ENCODE measurements at places on chromosomes 1 and 21.

- DNase-seq, result no peak
Measured at GRCh38 chr1:160774886-160775719, 20.9 kb upstream of the LY9 start.

DNA sequence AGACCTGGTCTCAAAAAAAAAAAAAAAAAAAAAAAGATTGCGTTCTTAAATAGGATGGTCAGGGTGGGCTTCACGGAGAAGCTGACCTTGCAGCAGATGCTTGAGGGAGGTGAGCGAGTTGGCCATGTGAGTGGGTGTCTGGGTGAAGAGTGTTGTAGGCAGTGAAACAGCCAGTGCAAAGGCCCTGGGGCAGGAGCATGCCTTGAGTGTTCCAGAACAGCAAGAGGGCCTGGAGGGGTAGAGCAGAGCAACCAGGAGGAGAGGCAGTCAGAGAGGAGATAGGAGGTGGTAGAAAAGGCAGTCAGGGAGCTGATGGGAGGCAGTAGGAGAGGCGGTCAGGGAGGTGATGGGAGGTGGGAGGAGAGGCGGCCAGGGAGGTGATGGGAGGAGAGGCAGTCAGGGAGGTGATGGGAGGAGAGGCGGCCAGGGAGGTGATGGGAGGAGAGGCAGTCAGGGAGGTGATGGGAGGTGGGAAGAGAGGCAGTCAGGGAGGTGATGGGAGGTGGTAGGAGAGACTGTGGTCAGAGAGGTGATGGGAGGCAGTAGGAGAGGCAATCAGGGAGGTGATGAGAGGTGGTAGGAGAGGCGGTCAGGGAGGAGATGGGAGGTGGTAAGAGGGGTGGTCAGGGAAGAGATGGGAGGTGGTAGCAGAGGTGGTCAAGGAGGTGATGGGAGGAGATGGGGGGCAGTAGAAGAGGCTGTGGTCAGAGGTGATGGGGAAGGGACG is 20.2 kb upstream of the PADI6 start:
- no peak for DNase-seq

GRCh38 chr1:27285274-27285660 is 36.7 kb upstream of the TMEM222 start:
- no peak for DNase-seq

- no peak for DNase-seq
Measured at GRCh38 chr1:53521924-53522552, 62.8 kb downstream of the DMRTB1 start.

DNA sequence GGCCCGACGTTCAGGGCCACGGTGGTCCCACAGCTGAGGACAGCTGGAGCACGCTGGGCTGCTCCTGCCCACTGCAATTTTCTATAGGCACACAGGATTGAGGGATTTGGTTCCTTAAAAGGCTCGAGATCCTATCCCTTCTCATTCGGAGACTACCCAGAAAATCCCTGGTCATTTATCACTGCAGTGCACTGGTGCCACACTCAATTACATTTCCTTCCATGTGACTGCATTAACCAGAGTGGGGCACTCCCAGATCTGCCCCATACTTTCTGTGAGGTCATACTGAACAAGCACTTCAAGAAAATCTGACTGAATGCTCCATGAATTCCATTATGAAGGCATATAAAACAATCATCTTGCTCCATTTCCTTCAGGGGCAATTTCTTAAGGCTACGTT is 49.8 kb upstream of the KCNE1 start:
- DNase-seq, result no peak

DNA sequence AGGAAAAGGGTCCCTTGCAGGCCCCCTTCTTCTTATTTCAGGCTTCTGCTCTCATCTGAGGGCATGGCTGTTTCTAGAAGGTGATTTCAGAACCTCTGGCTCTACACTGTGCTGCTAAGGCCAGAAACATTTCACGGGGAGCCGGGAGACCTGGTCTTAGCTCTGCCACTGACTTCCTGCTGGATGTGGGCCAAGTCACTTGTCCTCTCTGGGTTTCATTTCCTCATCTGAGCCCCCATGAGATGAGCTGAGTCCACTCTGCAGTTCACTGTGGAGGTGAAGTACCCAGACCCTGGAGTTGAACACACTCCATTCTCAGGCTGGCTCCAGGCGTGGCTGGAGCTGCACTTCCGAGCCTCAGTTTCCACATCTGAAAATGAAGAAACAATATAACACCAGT is 2.1 kb downstream of the PADI1 start:
- no peak for DNase-seq

DNA sequence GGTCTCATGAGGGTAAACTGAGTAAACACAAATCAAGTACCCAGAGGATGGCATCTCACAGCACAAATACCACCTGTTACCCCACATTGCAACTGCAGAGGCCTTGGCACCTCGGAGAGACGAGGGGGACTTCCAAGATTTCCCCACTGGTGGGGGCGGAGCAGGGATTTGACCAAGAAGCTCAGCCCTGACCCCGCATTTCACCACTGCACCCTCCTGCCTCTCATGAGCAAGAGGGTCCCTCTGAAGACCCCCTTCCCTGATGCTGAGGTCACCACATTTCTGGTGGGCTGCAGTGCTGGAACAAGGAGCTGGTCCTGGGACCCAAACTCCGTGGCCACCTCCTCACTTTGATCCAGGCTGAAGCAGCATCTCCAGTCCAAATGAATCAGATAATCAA is 342.4 kb downstream of the NPHP4 start:
- no peak for DNase-seq

DNA sequence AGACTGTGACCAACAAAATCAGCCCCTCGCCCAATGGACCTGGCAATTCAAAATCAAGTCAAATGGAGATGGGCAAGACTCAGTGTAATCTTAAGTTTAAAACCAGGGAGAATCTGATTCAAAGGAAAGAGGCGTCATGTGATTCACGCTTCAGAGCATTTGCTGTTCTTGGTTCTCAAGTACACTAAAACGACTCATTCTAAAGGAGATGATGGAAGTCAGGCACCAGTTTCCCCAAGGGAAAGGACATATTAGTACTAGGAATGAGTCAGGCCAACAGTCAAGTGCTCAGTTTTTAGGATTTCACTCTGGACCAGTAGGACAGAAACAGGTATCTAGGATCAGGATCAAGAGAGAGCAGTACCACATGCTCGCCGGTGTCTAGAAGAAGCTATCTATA is 429.6 kb downstream of the PLPP3 start:
- no peak for DNase-seq

GRCh38 chr1:202203238-202204039 is 9.8 kb downstream of the LGR6 start:
- no peak for DNase-seq

- DNase-seq, result no peak
Measured at GRCh38 chr1:178155481-178156255, 61.8 kb downstream of the RASAL2 start.

GRCh38 chr1:172946814-172947507 is 103.8 kb downstream of the TNFSF18 start:
- DNase-seq, result no peak

GRCh38 chr1:54168206-54168965 is 15.6 kb upstream of the CDCP2 start:
- DNase-seq, result no peak

DNA sequence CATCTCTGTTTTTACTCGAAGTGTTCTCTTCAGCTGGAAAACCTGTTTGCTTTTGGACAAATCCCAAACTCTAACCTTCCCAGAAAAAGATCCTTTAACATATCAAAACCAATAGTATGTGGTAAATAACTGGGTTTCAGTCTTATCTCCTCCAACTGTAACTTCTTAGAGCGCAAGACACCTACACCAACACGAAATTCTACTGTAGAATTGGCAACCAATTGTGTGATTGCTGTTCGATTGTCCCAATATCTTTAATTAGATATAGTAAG is 5.8 kb upstream of the MPZL1 start:
- no peak for DNase-seq

GRCh38 chr1:26384076-26384475 is 11.5 kb upstream of the ZNF683 start:
- no peak for DNase-seq

- no peak for DNase-seq
Measured at GRCh38 chr21:35149698-35150097, 100.6 kb upstream of the RUNX1 start.

GRCh38 chr1:200323856-200324400 is 85.9 kb downstream of the ZNF281 start:
- DNase-seq, result no peak

DNA sequence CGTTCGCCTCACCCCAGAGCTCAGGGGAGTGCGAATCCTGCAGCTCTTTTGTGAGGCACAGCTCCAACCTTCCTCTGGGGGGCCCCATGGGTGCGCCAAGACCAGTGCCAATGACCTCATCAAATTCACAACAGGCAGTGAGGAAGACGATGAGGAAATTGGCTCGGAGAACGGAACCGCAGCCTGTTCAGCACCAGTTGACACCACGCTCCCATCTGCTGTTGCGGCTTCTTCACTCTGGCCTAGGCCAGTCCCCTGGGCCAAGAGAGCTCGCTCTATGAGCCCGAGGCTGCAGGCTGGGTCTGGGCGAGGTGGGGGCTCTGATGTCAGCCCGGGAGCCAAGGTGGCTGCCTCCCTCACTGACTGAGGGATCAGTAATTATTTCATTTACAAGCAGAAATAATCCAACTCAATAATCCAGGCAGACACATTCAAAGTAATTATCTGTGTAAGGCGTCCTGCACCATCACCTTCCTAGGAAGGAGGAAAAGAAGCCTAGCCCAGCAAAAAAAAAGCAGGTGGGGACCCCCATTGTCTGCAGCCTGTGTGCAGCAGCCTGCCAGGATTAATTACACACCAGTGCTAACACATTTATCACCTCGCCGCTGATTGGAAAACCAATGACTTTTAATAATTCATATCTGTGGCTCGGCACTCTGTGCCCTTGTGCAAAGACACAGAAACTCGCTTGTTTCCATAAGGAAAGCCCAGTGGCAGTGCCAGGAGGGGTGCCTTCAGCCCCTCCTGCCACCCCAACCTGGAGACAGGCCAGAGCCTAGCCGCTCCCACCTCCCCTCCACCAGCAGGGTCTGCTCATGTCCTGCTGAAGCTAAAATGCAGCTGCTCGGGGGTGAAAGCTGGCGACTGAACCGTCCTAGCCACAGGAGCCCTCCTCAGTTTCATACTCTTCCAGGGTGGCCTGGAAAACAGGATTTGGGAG is 1.9 kb downstream of the PLEKHA6 start:
- DNase-seq, result no peak

Measured in AG04449 (cell line).